ENCODE measurements at places on chromosomes 1 and 21.

DNA sequence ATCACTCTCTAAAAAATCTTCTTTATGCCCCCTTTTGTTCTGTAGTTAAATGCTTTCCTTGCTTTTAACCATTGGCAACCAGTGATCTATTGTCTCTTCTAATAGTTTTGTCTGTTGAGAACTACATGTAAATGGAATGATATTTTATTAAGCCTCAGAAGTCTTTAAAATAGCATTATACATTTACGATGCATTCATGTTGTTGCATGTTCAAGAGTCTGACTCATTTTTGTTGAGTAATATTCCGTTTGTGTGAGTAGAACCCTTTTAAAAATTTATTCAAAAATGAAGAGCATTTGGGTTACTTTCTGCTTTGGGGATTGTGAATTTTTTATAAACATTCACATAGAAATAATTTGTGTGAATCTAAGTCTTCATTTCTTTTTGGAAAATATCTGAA is 1352.9 kb downstream of the NCAM2 start:
- no peak for DNase-seq

DNA sequence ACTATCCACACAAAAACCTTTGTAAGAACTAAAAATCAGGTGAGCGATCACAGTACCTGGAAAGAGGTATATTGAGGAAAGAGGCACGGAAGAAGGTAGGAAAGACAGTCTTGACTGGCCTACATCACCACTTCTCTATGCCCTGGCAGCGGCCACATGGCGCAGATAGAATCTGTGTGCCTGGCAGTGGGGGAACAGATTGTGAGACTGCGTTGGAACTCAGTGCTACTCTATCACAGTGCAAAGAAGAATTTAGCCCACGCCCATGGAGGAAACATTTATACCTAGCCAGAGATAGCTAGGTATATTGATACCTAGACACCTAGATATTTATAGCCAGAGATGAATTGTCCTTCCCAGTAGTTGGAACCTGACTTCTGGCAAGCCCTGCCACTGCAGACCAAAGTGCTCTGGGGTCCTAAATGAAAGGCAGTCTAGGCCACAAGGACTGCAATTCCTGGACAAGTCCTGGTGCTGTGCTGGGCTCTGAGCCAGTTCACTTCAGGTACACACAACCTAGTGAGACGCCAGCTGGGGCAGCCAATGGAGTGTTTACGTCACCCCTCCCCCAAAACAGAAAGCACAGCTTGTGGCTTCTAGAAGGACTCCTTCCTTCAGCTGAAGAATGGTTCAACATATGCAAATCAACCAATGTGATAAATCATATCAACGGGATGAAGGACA is 51.9 kb downstream of the DHX9 start:
- no peak for DNase-seq

GRCh38 chr1:225454733-225455132 is 26.9 kb upstream of the LBR start:
- no peak for DNase-seq

DNA sequence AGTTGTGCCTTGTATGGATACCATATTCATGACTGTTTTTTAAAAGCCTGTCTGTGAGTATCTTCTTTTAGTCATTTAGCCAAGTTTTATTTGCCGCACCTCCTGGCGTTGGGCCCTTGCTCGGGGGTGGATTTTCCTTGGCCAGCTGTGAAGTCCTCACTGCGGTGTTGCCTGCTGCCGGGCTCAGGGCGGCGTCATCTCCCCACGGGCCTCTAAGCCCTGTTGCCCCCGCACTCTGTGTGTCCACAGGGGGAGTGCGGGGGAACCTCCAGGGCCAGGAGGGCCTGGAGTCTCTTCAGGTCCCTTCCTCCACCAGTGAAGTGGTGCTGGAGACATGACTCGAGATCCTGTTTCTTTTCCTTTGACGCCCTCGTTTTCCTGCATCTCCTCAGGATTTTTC is 65.8 kb upstream of the DIP2A start:
- DNase-seq = no peak

GRCh38 chr1:20089328-20090077 is 19.5 kb downstream of the PLA2G5 start:
- DNase-seq = no peak

DNA sequence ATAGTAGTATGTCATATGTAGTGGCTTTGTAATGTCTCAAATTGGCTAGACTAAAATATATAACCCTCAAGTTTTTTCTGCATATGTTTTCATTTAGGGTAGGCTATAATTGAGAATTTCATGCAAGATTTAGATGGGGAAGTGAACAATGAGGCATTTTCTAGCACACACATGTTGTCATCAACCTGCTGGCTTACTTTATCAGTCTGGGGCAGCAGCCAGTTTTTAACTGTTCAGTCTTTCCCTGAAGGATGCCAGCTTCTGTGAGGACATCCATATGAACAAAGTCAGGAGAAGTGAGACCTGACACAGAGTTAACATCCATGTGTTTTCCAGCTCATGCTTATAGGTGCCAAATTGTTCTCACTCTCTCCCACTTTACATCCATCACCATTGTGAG is 74.7 kb upstream of the OLFM3 start:
- DNase-seq = no peak

GRCh38 chr1:31984419-31985347 is 29.0 kb upstream of the KHDRBS1 start:
- no peak for DNase-seq

DNA sequence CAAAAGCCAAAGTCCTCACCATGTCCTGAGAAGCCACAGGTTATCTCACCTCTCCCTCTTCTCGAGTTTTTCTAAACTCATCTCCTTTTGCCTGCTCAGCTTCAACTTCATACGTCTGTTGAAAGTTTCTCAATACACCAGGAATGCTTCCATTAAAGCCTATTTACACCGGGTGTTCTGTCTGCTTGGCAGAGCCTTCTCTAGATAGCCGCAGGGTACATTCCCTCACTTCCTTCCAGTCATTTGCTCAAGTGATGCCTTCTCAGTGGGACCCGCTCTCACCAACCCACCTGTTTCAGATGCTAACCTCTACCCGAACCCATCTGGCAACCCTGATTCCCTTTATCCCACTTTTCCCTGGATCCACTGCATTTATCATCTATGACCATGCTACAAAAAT is 257.0 kb upstream of the ADGRL2 start:
- no peak for DNase-seq

DNA sequence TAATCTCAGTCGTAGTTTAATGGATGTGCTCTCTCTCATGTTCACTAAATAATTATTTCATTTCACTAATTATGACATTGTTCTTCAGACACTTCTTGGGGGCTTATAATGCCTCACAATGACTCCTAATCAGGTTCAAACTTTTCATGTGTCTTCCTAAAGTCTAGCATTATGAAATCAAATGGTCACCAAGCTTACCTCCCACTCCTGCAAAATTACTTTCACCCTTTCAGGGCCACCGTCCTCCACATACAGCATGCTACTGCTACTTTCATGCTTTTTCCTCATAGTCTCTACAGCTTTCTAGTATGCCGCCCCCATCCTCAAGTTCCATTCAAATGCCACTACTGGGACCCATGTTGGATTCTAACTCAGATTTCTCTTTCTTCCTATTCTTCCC is 59.8 kb upstream of the C1orf53 start:
- DNase-seq = no peak

- DNase-seq = no peak
These were observed 53.1 kb upstream of the HMCN1 start for GRCh38 chr1:185681034-185681633.
